Lower lobe of right lung (tissue), 2 donors: ENCODE measurements at places on chromosomes 3 and 15. TPM values are rescaled to one million over a fixed set of nuclear protein-coding genes. Genes with fewer than 3 reads are reported as not detected.

DNA sequence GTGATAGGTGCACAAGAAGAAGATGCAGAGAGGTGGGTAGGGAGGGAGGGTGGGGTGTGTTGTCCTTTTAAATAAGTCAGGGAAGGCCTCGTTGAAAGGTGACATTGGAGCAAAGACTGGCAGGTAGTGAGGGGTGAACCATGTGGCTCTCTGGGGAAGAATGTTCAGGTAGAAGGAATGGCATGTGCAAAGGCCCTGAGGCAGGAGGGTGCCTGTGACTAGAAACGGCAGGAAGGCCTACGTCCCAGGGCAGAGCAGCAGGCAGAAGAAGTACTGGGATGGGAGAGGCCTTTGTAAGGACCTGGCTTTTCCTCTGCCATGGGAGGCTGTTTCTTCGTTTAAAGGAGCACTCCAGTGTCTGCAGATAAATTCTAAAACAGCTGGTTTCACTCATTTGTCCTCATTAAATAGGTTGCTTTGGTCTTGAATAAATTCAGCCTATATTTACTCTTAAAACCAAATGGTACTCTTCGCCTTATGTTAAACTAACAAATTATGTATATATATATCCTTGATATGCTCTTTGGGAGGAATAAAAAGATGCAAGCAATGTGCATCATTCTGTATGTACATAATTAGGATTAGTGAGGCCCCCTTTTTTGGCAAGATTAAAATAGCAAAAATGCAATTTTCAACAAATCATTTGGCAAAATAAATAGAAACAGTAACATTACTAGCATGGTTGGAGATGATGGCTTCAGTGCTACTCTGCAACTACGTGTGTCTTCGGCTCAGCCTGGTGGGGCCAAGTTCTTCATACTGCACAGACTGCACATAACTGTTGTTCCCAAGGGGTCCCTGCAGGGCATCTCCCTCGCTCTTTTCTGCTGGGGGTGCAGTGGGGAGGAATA lies 151.4 kb downstream of the KLF13 start:
- no peaks in the 10 kb centered on the region for H3K36me3 ChIP-seq
- DNase-seq: no peak
- no peak overlapping the region for H3K4me3 ChIP-seq
- H3K27ac ChIP-seq: no peak overlapping the region
- peaks cover 8% of the 10 kb centered on the region for H3K4me1 ChIP-seq
- peaks cover 12% of the 10 kb centered on the region for H3K27me3 ChIP-seq

Gene PCSK6
- 12.3 TPM for total RNA-seq

DNA sequence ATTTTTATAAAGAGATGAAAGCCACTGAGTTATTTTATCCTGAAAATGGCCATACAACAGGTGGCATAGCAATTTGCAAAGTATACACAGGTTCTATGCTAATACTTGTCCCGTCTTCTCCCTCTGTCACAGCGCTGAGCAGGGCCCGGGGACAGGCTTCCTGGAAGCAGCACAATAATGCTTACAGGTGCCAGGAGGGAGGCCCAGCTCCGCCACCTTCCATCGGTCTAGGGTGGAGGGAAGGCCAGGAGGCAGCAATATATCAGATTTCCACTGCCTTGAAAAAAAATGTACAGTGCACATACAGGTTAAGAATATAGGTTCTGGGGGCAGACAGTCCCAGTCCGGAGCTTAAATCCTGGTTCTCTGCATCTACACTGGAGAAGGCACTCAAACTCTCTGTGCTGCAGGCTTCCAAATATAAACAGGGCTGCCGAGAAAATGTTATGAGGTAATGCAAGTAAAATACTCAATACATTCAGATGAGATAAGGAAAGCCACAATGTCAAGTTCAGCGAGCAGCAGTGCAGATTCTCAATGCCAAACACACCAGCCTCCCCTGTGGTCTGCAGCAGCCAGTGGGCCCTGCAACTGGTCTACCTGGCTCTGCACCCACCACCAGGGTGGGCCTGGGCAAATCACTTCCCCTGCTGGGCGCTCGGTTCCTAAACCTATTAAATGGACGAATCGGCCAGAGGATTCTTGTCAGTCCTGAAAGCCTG lies 189.6 kb downstream of the XXYLT1 start:
- H3K4me3 ChIP-seq: no peak overlapping the region
- no peaks in the 10 kb centered on the region for H3K27me3 ChIP-seq
- H3K36me3 ChIP-seq: no peaks in the 10 kb centered on the region
- peak overlapping the region; percentile 42 for H3K27ac ChIP-seq
- peaks cover 32% of the 10 kb centered on the region for H3K4me1 ChIP-seq
- peak; percentile 31 for DNase-seq

Gene LZTFL1
- total RNA-seq: 26.8 TPM

GRCh38 chr3:39317571-39318169 lies 11.8 kb upstream of the CCR8 start:
- DNase-seq: no peak
- H3K36me3 ChIP-seq: no peaks in the 10 kb centered on the region
- no peaks in the 10 kb centered on the region for H3K4me1 ChIP-seq
- no peak overlapping the region for H3K4me3 ChIP-seq
- H3K27ac ChIP-seq: no peak overlapping the region
- H3K27me3 ChIP-seq: no peaks in the 10 kb centered on the region

Gene CRYBG3
- total RNA-seq: 30.1 TPM

GRCh38 chr3:141095546-141095937 lies 44.4 kb downstream of the SPSB4 start:
- no peaks in the 10 kb centered on the region for H3K27me3 ChIP-seq
- no peak for DNase-seq
- H3K36me3 ChIP-seq: no peaks in the 10 kb centered on the region
- H3K4me1 ChIP-seq: no peaks in the 10 kb centered on the region
- no peak overlapping the region for H3K4me3 ChIP-seq

Gene IL17RE
- total RNA-seq: 21.5 TPM

DNA sequence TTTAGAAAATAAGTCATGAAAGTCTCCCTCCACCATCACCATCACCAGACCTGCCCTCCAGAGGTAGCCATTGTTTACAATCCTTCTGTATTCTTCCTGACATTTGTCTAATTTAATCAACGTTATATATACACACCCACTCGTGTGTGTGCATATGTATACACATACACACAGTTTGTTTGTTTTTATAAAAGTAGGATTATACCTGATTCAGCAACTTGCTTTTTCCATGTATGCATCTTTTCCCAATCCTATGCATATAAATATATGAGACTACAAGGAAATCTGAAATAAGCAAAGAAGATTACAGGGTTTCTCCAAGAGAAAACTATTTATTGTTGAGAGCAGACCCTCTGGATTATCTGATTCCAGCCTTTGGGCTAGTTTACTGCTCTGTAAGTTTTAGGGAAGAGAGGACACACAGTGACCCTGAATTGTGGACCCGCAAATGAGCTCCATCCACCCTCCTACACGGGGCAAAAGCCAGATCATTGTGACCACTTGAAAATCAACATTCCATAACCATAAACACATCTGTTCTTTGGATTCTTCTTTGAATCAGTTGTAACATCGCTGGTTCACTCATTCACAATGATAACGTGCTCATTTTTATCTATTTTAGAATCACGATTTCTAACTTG lies 104.3 kb downstream of the CPN2 start:
- H3K4me1 ChIP-seq: peaks cover 19% of the 10 kb centered on the region
- no peaks in the 10 kb centered on the region for H3K27me3 ChIP-seq
- H3K4me3 ChIP-seq: no peak overlapping the region
- no peak overlapping the region for H3K27ac ChIP-seq
- H3K36me3 ChIP-seq: no peaks in the 10 kb centered on the region

- no peaks in the 10 kb centered on the region for H3K36me3 ChIP-seq
- no peaks in the 10 kb centered on the region for H3K4me1 ChIP-seq
- H3K27me3 ChIP-seq: no peaks in the 10 kb centered on the region
- no peak for DNase-seq
- H3K4me3 ChIP-seq: no peak overlapping the region
These were observed 129.9 kb downstream of the ROBO2 start for GRCh38 chr3:77169823-77170222.

DNA sequence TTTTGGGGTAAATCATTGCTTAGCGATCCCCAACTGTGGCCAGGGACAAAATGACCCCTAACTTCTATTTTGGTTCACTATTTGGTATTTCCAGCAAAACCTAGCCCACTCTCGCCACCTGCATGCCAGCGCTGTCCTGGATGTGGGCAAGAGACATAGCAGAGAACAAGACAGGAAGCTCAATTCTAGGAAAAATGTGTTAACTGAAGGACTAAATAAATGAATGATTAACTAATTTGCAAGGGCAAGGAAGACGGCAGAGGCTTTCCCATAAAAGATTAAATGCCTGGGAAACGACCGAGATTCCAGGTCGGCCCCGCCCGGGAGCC lies 408 bp downstream of the NICN1 start:
- peaks cover 13% of the 10 kb centered on the region for H3K4me1 ChIP-seq
- H3K4me3 ChIP-seq: peak overlapping the region; percentile 82
- peaks cover 20% of the 10 kb centered on the region for H3K36me3 ChIP-seq
- peak overlapping the region; percentile 89 for H3K27ac ChIP-seq
- no peak for DNase-seq

Gene NSUN3
- 18.0 TPM for total RNA-seq

- H3K36me3 ChIP-seq: no peaks in the 10 kb centered on the region
- no peak overlapping the region for H3K4me3 ChIP-seq
- peaks cover 7% of the 10 kb centered on the region for H3K4me1 ChIP-seq
- no peak for DNase-seq
- no peaks in the 10 kb centered on the region for H3K27me3 ChIP-seq
- H3K27ac ChIP-seq: no peak overlapping the region
These were observed 36.7 kb downstream of the TM2D3 start for GRCh38 chr15:101615414-101615985.

Gene HTR3E
- total RNA-seq: not detected

DNA sequence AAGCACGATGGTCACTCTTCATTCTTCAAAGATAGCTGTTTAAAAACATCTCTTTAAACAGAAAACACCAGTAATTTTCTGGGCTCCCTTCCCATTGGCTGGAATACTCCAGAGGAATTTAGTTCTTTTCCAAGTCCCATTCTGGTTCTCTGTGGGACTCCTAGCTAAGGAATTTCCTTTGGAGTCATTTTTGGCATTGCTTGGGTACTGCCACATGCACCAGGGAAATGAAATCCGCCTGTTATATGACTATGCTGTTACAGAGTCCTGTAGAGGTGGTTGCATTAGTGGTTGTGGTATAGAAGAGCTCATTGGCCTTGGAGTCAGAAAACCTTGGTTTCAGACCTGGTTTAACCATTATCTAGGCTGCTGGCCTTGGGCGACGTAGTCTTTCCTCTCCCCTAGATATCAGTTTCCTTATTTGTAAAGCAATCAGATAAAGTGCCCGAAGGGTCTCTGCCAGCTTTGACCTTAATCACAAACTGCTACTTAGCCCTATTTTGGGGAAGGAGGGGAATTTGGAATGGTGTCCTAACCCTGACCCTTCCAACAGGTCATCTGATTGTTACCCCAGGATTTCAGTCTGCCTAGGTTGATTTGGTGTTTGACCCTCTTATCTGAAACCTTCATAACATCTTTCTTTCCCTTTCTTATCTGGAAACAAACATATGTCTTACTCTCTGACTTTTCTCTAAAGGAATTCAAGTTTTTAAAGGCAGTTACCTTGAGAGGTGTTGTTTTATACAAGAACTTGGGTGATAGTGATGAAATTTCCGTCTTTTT lies 13.4 kb downstream of the RTP1 start:
- no peaks in the 10 kb centered on the region for H3K27me3 ChIP-seq
- no peak overlapping the region for H3K4me3 ChIP-seq
- DNase-seq: no peak
- peak overlapping the region; percentile 48 for H3K27ac ChIP-seq
- H3K4me1 ChIP-seq: peaks cover 6% of the 10 kb centered on the region
- no peaks in the 10 kb centered on the region for H3K36me3 ChIP-seq

Gene TMEM212
- 5.2 TPM for total RNA-seq

DNA sequence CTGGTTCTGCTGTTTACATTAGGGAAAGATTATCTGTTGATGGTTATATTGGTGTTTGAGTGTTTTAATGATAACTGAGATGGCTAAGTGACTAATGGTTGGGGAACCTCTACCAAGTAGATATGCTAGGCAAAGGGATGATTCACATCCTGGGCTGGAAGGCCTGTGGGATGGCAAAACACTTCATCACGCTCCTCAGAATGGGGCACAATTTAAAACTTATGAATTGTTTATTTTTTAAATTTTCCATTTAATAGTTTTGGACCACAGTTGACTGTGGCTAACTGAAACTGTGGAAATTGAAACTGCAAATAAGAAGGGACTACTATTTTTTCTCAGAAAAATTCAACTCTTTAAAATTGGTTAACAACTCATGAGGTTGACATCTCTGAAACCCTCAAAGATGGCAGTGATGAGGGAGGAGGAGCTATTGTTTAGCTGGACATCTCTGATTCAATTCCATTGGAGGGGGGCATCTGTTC lies 100.5 kb upstream of the ZBED2 start:
- no peak overlapping the region for H3K27ac ChIP-seq
- no peak for DNase-seq
- no peaks in the 10 kb centered on the region for H3K36me3 ChIP-seq
- H3K4me1 ChIP-seq: no peaks in the 10 kb centered on the region

DNA sequence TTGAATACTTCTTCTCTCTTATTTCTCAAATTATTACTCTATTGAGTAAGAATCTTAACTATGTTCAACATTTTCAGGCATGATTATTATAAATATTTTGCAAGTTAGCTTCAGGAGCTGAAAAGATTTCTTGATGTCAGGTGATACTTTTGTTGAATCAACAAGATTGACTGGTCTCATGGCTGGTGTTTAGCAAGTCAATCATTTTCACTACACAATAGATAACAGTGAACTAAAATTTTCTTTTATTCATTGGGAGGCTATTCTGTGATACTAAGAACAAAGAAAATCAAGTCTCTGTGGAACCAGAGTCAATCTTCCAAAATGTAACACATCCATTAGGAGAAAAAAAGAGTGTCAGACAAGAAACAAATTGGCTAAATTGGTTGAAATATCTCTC lies 476.7 kb downstream of the CNTN3 start:
- no peaks in the 10 kb centered on the region for H3K4me1 ChIP-seq
- H3K36me3 ChIP-seq: no peaks in the 10 kb centered on the region
- H3K4me3 ChIP-seq: no peak overlapping the region
- no peak overlapping the region for H3K27ac ChIP-seq

Gene MAP1A
- 7.1 TPM for total RNA-seq

Gene VEPH1
- total RNA-seq: 116 TPM

Gene STRIT1
- not detected for total RNA-seq
